Activated CD4-positive, alpha-beta T cell treated with anti-CD3 and anti-CD28 coated beads for 24 hours (primary cell): ENCODE measurements at places on chromosomes 3 and 15.

DNA sequence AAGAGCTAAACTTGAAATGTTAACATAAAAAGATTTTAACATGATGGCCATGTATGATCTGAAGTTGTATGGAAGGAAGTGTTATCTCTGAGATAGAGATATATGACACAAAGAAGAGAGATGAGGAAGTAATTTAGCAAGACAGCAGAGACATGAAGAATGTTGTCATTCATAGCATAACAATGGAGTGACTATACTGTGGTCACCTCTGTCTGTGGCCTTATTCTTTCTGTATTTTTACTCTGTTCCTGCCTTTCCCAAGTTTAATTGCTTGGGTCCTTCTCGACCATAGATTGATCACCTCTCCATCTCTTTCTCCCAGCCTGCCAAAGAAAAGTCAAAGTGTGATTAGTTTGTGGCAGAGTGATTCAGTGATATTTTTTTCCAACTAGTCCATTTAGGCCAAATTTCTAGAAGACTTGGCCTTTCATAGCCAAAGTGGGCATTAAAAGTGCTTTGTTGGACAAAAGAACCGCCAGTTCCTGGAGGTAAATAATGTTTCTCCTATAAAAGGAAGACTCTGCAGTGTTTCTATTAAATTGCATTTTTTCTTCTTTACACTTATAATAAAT, 711.9 kb downstream of the CADM2 start:
- DNase-seq = no peak

DNA sequence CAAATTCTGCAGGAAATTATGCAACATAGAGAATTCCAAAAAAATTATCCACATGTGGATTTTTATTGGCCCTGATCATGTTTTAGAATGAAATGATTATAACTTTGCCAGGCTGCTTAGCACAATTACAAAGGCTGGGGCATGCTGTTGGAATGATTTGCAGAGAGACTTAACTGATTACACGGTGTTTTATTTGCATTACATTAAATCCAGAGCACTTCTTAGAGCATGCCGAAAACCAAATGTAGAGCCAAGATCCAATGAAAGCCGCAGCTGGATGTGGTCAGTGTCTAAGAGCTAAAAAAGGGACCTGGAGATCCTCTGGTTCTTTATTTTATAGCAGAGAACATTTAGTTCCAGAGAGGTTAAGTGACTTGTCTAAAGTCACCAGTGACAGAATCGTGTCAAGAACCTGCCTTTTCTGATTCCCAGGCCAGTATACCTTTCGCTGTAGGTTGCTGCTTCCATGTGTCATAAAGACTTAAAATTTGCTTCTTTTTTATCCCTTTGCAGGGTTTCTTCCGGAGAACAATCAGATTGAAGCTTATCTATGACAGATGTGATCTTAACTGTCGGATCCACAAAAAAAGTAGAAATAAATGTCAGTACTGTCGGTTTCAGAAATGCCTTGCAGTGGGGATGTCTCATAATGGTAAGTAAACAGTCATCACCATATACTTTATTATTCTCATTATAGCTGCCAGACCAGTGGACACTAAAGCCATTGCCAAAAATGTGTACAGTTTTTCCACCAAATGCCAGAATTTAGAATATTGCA, 92.0 kb upstream of the TSEN2 start:
- DNase-seq = no peak

DNA sequence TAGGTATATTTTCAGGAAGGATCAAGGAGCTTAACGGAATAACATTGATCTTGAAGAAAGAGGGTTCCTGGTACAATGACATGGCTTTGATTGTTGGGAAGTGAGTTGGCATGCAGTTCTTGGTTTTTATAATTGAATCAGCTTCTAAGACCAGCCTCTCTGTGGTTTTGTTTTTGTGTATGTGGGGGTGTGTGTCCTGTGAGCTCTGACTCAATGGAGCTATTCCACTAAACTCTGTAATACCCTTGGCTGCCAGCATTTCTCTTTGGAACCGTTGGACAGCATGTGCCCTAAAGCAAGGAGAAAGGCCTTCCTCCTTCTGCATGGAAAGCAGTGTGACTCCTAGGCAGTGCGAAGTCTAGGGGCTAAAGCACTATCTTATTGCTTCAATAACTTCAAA, 124.8 kb downstream of the EDEM1 start:
- no peak for DNase-seq

GRCh38 chr15:44129911-44130310, 65.2 kb downstream of the FRMD5 start:
- no peak for DNase-seq
